ENCODE measurements at places on chromosomes 1 and 21.

DNA sequence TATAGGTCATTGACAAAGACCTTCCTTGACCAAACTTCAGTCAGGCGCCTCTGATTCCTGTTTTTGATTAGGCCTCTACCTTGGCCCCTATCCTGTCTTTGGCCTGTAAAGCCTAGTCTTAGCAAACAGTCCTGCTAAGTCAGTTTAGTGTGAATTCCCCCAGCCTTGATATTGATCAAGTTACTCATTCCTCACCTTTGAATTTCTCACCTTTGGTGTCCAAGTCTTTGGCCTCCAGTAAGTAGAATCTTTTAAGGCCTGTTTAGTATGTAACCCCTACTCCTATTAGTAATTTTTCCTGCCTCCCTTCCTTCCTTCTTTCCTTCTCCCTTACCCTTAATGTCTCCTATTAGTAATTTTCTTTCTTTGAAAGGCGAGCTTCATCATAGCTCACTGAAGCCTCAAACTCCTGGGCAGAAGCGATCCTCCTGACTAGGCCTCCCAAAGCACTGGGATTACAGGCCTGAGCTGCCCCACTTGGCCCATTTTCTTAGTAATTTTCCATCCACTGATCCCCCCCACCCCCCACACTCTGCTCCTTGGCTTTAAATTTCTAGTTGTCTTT, 13.0 kb upstream of the ZNF692 start:
- DNase-seq, result no peak

GRCh38 chr1:25178917-25179561, 53.3 kb downstream of the SYF2 start:
- no peak for DNase-seq

DNA sequence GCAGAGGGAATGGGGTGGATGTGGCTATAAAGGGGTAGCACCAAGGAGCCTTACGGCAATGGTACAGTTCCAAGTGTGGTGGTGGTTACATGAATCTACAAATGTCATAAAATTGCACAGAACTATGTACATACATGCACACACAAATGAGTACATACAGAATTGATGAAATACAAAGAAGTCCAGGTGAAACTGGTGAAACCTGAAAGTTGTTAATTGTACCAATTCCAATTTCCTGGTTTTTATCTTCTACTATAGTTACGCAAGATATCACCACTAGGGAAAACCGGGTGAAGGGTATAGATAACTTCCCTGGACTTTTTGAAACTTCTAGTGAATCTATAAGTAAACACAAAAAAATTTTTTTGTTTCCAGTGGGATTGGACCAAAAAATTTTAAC, 18.9 kb downstream of the HSF2BP start:
- DNase-seq, result no peak

- DNase-seq, result no peak
These were observed 49.9 kb downstream of the PRKCZ start for GRCh38 chr1:2099886-2100779.

GRCh38 chr21:29677326-29677725, 262.5 kb downstream of the GRIK1 start:
- DNase-seq, result no peak

GRCh38 chr1:237748171-237748960, 142.4 kb downstream of the ZP4 start:
- DNase-seq, result no peak

DNA sequence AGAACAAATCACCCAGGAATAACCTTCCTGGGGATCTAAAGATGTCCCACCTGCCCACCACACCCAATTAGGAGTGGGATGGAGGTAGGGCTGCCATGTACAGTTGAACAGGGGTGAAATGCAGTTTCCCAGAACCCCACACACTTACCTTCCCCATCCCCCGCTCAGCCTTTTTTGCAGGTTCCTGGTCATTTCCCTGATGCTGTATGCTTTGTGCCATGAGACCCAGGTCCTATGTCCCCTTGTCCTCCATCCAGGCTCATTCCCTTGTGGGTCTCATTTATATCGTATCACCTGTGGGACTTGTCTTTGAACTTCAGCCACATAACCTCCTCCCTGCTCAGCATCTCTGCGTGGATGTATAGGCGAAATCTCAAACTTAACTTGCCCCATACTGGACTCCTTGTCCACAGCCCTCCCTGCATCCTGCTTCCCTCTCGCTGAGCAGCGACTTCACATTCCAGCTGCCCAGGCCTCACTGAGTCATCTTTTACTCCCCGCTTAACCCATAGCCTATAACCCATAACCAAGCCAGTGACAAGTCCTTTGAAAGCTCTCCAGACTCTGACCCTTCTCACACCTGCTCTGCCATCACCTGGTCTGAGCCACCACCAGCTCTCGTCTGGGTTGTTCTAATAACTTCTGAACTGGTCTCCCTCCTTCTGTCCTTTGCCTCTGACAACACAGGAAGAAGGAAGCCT, 4.7 kb downstream of the LDLRAD2 start:
- no peak for DNase-seq

GRCh38 chr1:214476986-214477870, 74.2 kb downstream of the PTPN14 start:
- DNase-seq, result no peak

DNA sequence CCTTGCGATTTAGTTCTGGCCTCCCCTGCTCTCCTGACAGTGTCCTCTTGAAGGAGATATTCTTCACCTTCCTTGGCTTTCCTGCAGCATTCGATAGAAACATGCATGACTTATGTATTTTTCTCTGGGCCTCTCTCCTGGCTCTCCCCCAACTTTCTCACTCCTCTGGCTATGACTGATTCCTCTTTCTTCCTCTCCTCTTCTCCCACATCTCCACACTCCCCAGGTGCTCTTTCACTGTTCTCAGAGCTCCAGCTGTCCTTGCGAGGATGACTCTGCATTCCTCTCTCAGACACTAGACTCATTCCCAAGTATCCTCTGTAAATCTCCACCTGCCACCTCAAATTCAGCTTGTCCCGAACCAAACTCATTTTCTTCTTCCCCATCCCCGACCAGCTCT, 18.0 kb downstream of the LRRC42 start:
- DNase-seq, result no peak

DNA sequence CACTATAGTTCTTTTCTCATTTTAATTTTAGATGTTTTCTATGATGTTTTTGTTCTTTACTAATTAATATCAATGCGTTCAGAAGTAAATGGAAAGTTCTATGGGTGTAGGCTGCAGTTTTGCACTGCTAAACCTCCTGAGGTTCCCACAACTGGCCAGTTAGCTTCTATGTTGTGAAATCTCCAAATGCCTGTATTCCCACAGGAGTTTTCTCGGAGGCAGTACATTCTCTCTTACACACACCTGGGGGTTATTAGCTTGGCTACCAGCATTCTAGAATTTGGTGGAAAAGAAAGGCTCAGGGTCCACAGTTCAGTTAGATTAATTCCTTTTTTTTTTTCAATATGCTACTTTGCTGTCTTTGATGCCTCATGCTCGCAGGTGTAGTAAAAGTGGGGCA, 216.9 kb upstream of the NRIP1 start:
- no peak for DNase-seq
